Activated CD4-positive, alpha-beta T cell treated with anti-CD3 and anti-CD28 coated beads, Interleukin-2, amount 50 U/mL, for 1 hour (primary cell): ENCODE measurements at places on chromosomes 2 and 18.
A peak's percentile ranks its signal among the peaks of the same experiment; 100 is the strongest.

- no peak for DNase-seq
These were observed 8.7 kb downstream of the SP140 start for GRCh38 chr2:230234122-230234722.

- no peak for DNase-seq
These were observed 422.5 kb upstream of the CRIM1 start for GRCh38 chr2:35933031-35933430.

DNA sequence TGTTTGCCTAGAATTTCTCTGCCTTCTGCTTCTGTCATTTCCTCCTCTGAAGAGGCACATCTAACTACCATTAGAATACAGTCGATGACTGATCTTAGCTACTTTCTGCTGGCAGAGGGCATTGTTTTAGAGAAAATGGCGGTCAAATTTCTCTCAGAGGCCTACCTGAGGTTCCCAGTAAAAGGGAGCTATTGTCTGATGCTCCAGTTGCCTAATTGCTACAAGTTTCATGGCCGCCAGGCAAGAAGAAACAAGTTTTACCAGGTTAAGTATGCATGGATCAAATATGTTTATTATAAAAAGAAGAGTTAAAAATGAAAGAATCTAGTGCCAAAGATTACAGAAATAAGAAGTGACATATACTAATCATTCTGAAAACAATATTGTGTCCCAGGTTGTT lies 416.6 kb downstream of the DSC3 start:
- DNase-seq: no peak

DNA sequence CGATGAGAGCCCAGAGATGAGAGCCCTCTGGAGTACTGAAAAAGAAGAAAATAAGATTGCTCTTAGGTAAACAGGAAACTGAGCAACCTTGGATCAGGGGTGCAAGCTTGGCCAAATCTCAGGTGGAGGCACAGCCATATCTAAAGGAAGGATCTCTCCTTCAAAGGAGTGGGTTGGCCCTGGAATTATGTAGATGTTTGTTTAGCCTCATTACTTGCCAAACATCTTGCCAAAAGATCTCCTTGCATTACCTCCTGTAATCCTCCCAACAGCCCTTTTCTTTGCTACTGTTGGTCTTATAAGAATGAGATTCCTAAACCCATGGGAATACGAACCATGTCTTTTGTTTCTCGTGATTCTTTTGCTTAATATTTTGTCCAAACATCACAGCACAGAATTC lies 332.6 kb upstream of the NCKAP5 start:
- DNase-seq: no peak

DNA sequence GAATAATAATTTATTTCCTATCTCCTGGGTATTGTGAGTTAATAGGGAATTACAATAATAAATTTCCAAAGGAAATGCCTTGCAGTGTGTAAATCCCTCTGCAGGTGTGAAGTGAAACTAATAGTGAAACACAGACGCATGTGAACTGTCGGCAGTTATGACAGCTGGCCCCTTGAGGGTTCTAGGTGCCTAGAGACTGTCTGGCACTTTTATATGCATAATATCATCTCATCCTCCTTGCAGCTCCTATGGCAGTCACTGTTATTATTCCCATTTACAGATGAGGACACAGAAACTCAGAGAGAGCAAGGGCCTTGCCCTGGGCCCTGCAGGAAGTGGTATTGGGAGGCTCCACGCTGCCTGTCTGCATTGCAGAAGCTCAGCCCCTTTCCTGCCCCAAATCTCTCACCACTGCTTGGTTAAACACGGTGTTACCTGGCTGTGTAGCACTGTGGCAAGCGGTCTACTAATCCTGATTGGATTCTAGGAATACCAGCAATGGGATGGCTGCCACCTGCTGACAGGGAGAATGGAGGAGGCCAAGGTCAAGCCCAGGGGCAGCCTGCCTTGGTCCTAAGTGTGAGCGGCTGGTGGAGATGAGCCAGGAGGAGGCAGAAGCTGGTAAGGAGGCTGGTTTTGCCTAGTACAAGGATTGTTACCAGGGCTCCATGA lies 32.8 kb upstream of the ACKR3 start:
- peak; percentile 52 for DNase-seq

GRCh38 chr2:151297882-151298281 lies 8.4 kb upstream of the NMI start:
- DNase-seq: no peak

DNA sequence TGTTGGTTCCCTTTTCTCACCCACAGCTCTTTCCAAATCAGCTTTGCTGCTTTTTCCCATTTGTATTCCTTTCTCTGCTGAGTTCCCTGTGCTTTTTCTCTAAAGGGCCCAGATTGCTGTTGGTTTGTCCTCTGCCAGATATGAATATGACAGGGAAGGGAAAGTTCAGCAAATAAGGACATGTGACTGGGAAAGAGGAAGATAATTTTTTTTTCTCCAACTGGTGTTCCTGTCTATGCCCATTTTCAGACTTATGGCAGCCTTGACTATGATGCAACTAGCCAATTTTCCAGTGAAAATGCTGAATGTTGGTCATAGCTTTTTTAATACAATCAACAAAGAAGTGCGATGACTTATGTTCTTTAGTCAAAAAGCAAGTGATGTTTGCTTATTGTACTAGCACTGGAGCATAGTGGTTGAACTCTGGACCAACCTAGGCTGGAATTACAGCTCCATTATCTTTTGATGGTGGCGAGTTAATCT lies 7.7 kb downstream of the MDH1 start:
- DNase-seq: no peak

- DNase-seq: no peak
These were observed 324.5 kb upstream of the MYT1L start for GRCh38 chr2:2655453-2656114.

- no peak for DNase-seq
These were observed 597.5 kb downstream of the SLC4A3 start for GRCh38 chr2:220224691-220225543.

GRCh38 chr18:21745231-21745630 lies 4.6 kb downstream of the MIB1 start:
- no peak for DNase-seq

GRCh38 chr2:210009126-210009525 lies 6.7 kb downstream of the RPE start:
- DNase-seq: no peak

DNA sequence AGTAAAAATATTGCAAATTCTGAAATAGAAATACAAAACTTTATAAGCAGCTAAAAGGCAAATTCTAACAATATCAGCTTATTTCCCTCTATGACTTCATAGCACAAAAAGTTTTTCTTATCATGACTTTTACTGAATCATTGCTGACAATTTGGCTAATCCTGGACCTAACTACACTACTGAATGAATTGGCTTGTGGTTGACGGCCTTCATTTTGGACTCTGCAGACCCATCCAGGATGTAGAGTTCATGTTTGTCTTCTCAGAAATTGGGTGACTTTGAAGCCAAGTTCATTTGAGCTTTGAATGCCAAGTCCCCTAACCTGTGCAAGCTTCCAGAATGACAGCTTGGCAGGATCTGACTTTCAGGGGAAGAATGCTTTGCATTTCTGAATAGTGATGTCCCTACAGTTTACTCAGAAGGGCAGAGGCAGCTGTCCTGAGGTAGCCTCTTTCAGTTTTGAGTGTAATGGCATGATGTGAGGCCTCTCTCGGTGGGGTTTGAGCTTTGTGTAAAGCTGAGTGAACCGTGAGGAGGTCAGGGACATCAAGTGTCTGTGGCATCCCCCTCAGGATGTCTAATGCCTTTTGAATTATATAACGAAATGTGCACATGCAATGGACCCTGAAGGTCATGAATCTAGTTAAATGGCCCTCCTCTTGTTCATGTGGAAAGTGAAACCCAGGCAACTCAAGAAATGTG lies 48.0 kb downstream of the EFEMP1 start:
- no peak for DNase-seq

GRCh38 chr2:69163109-69163508 lies 150.1 kb downstream of the ANTXR1 start:
- no peak for DNase-seq

GRCh38 chr2:118065921-118066511 lies 22.3 kb upstream of the INSIG2 start:
- DNase-seq: no peak

- no peak for DNase-seq
These were observed 122.5 kb downstream of the MAIP1 start for GRCh38 chr2:200077838-200078237.

- no peak for DNase-seq
These were observed 432.2 kb upstream of the KLHL29 start for GRCh38 chr2:22952656-22953225.

GRCh38 chr18:43007365-43007764 lies 108.1 kb downstream of the RIT2 start:
- DNase-seq: no peak

DNA sequence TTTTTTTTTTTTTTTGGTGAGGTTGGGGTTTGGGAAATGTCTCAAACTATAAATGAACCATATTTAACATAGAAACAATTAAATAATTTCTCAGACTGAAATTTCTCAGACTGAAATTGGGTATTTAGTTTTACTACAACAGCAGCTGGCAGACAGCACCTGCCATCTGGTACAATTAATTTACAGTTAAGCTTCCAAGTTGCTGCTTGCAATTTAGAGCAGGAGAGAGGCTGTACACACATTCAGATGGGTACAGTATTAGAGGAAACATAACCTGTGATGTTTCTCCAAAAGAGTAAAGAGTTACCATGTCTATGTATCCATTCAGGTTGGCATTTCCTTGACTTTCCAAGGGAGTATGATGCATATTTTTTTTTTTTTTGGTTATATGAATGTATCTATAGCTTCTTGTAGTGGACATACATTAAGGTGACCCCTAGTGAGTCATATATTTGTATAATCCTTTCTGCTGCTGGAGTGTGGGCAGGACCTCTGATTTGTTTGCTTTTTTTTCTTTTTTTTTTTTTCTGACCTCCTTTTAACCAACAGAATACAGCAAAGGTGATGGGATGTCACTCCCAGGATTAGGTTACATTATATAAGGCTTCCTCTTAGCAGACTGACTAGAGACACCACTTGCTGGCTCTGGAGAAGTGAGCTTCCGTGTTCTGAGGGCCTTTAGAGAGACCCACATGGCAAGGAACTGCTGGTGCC lies 201.7 kb downstream of the PTH2R start:
- DNase-seq: no peak
